Head of caudate nucleus (tissue), 42 donors: ENCODE measurements at places on chromosomes 2 and 18.
A peak's percentile ranks its signal among the peaks of the same experiment; 100 is the strongest.

- no peak for DNase-seq
Measured at GRCh38 chr2:127610561-127610960, 35.4 kb upstream of the GPR17 start.

- peak; percentile 70 for DNase-seq
Measured at GRCh38 chr2:235577404-235578330, 83.8 kb downstream of the AGAP1 start.

GRCh38 chr2:40344364-40344763 is 107.5 kb downstream of the SLC8A1 start:
- DNase-seq: no peak

GRCh38 chr2:166334805-166335204 is 40.9 kb downstream of the SCN9A start:
- no peak for DNase-seq

GRCh38 chr18:5998907-5999306 is 103.6 kb upstream of the TMEM200C start:
- DNase-seq: no peak

DNA sequence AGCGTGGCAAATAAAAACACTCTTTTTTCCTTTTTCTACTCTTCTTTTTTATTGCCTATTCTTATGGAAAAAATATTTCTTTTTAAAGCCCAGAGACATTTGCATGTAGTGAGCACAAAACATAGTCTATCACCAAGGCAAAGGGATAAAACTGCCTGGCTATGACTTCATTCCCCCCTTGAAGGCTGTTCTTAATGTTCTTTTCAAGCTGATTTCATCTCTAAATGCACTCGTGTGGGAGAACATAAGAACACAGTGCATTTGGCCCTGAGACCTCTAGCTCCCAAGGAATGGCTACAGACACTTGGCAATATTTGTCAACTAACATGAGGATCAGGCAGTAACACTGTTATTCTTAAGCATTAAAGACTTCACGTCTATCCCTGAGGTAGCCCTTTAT is 17.4 kb upstream of the DNAJC10 start:
- DNase-seq: no peak

GRCh38 chr18:61085761-61086160 is 247.5 kb upstream of the CDH20 start:
- DNase-seq: no peak

- no peak for DNase-seq
Measured at GRCh38 chr2:106995556-106995955, 109.6 kb upstream of the ST6GAL2 start.

GRCh38 chr2:239308661-239309397 is 92.0 kb downstream of the HDAC4 start:
- peak; percentile 22 for DNase-seq

DNA sequence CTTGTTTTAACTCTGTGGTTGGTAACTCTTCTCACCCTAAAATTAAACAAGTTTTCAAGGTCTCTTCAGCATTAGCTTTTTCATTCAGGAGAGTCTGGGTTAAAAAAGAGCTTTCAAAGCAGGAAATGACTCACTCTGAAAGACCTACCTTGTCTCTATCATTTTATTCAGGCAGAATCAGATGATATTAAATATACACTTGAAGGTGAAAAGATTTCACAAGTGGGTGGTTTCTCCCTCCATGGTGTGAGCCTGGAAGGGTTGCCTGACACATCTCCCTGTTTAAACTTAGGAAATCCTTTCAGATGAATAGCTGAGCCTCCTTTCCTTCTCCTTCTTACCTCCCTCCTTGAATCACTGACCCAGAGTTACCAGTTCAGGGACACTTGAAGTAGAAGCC is 1402.0 kb upstream of the PIK3C3 start:
- DNase-seq: no peak

DNA sequence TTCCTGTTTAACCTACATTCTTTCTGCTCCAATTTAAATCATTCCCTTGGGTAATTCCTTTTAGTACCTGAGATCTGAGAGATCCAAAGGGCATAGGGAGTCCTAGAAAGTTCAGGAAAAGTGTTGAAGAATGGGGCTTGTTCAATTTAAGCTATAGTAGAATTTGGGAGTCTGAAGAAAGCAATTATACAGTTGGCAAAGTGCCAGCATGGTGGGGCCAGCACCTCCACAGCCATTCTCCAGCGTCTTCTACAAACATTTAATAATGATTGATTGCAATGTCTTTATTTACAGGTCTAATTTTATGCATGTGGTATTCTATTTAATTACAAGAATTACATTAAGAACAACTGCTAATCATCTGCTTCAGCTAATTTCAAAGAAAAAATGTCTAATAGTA is 957.7 kb upstream of the GYPC start:
- DNase-seq: no peak

DNA sequence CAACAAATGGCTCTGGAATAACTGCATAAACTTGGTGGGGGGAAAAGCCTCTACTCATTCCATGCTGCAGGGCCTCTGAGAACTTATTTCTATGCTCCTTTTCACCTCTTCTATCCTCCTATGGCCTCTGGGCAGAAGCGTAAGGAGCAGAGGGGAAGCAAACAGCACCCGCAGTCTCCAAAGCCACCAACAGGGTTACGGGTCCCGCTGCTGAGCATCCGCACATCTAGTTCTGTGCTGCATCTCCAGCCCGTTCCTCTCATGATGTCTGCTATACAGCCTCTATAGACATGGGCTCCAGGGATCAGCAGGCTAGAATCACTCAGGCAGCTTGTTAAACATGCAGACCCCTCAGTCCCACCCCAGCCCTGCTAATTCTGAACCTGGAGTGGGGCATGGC is 25.9 kb downstream of the PSTPIP2 start:
- no peak for DNase-seq

GRCh38 chr18:23540867-23541266 is 37.6 kb downstream of the RMC1 start:
- no peak for DNase-seq

DNA sequence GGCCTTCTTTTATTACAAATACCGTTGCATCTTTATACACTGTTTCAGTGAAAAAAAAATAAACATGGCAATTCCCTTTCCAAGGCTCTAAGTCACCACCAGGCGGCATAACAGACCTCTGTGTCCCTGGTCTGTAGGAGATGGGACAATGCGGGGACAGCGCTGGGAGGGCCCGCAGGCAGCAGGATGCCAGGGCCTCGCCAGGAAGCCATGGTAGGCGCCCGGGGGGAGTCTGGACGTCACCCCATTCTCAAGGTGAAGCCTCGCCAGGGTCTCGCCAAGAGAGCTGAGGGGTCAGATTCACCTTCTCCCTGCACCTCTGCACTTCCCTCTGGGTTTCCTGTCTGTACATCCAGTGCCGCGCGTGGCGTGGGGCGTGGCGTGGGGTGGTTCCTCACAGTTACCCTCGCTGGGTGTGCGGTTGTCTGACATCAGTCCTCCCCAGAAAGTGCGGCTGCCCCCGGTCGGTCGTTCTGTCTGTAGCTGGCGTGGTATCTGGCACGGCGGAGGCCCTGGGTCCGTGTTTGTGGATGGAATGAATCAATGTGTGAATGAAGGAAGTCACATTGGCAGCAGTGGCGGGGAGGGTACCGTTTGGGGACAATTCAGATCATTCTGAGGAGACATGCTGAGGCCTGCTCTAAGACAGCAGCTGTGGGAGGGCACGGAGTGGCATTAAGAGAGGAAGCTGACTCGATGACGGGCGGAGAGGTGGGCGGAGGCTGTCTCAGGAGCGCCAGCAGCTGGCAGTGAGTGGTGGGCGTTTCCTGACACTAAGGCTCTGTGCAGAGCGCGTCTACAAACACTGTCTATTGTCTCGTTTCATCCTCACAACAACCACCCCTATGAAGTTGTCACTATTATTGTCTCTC is 46.0 kb downstream of the LRRFIP1 start:
- DNase-seq: peak; percentile 65

- no peak for DNase-seq
Measured at GRCh38 chr2:70531419-70532086, 22.1 kb downstream of the TGFA start.

DNA sequence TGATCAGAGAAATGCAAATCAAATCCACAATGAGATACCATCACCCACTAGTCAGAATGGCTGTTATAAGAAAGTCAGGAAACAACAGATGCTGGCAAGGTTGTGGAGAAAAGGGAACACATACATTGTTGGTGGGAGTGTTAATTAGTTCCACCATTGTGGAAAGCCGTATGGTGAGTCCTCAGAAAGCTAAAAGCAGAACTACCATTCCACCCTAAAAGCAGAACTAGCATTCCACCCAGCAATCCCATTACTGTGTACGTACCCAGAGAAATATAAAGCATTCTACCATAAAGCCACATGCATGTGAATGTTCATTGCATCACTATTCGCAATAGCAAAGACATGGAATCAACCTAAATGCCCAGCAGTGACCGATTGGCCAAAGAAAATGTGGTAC is 60.7 kb downstream of the ANKRD62 start:
- no peak for DNase-seq

DNA sequence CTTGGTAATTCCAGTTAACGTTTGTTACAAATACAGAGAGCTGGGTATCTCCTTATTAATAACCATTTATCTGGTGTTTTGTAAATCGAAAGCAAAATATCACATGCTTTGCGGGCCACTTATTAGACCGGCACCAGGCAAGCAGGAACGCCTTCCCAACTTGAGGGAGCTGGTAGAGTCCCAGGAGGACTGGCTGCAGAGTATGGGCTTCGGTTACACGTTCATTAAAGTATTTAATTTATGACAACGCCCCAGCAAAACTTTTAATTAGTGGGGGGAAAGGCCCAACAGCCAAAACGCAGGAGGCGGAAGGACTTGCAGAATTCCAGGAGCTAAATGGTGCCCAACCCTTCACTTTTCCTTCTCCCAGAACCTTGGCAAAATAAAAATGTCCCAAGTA is 3.7 kb downstream of the SMAD7 start:
- no peak for DNase-seq

GRCh38 chr2:135494917-135495316 is 36.1 kb downstream of the ZRANB3 start:
- DNase-seq: no peak
